ENCODE measurements at places on chromosomes 1 and 21. TPM values are rescaled to one million over a fixed set of nuclear protein-coding genes. Genes with fewer than 3 reads are reported as not detected.

FAM72D gene
- 1.4 TPM for total RNA-seq

RPTN gene
- total RNA-seq = not detected

IL23R gene
- not detected for total RNA-seq

TRIM58 gene
- 0.05 TPM for total RNA-seq

HUNK gene
- not detected for total RNA-seq

LRRC39 gene
- total RNA-seq = 0.37 TPM

ZSWIM5 gene
- under 0.01 TPM for total RNA-seq

NUAK2 gene
- total RNA-seq = 6.8 TPM

ELF3 gene
- total RNA-seq = 2.3 TPM

PLK3 gene
- total RNA-seq = 27.0 TPM

ITLN2 gene
- total RNA-seq = not detected
